ENCODE measurements at places on chromosomes 16 and 17.

GRCh38 chr16:70725912-70726828 is 40.3 kb upstream of the MTSS2 start:
- no peak for DNase-seq

GRCh38 chr16:30136971-30137605 is 14.1 kb upstream of the MAPK3 start:
- no peak for DNase-seq

- DNase-seq, result no peak
Measured at GRCh38 chr17:62670202-62670821, 42.8 kb downstream of the MRC2 start.

- DNase-seq, result no peak
Measured at GRCh38 chr17:38447502-38448085, 19.3 kb downstream of the ARHGAP23 start.

DNA sequence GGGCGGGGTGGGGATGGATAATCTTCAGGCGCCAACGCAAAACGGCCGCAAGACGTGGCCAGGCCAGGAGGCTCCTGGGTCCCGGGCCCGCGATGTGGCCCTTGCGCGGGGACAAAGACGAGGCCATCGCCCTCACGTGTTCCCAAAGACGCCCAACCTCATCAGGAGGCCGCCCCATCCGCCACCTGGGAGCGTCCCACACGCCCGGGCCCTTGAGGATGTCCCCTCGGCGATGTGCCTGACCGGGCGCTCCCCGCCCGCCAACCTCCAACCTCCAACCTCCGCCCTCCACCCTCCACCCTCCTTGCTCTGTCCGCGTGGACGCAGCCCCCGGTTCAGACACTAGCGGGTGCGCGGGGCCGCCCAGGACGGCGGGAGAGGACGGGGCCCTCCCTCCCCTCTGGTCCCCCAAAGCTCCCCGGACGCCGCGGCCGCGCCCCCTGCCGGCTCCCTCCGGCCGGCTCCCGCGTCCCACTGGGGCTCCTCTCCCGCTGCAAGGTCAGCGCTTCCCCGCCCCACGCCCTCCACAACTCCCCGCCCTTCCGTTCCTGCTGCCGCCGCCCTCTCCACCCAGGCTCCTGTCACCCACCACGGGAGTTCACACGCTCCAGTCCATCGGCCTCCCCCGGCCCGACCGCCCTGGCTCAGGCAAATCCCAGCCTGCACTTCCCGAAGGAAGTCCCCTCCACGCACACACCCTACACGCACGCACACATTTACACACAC is 250.8 kb upstream of the RPL38 start:
- no peak for DNase-seq

GRCh38 chr17:15334266-15334665 is 7.1 kb downstream of the TEKT3 start:
- no peak for DNase-seq

GRCh38 chr16:11781773-11782172 is 15.3 kb downstream of the ZC3H7A start:
- no peak for DNase-seq

- DNase-seq, result no peak
Measured at GRCh38 chr16:10200637-10201586, 18.7 kb upstream of the GRIN2A start.

DNA sequence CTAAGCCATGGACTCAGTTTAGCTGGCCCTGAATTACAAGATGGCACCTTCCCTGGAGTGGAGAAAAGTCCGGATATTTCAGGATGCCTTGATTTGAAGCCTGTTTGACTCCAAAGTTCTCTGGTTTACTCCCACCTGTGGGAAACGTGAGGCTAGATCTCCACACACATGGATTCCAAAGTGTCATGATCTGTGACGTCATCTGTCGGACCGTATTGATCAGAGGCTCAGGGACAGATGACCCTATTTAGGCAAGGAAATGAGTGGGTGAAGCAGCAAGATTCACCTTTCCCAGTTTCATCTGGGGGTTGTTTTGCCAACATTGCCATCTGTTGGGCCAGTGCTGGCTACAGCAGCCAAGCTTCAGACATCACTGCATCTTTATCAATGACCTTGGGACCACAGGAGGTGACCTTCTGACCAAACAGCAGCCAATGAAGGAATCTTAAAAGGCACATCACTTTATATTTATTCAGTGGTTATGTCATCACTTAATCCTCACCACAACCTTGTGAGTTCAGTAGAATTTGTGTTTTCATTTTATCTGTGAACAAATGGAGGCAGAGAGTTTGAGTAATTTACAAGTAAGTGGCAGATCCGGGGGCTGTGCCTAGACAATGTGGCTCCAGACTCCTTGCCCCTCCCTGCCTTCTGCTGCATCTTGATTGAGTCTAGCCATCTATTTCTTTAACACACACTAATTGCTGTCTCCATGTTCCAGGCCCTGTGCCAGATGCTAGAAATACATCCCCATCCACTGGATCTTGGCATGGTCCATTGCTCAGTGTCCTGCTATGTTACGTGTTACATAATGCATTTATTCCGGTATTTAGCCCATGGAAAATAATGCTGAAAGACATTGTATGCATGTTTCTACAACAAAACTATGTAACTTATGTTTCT is 1.5 kb upstream of the CDH13 start:
- no peak for DNase-seq

GRCh38 chr16:85941863-85942644 is 43.1 kb downstream of the IRF8 start:
- no peak for DNase-seq

- no peak for DNase-seq
Measured at GRCh38 chr16:84278968-84279367, 15.7 kb upstream of the WFDC1 start.

GRCh38 chr16:1691276-1691675 is 13.2 kb downstream of the JPT2 start:
- no peak for DNase-seq

- peak; percentile 35 for DNase-seq
Measured at GRCh38 chr16:117379-118365, 20.8 kb downstream of the NPRL3 start.

GRCh38 chr16:19755268-19755667 is 37.2 kb downstream of the IQCK start:
- DNase-seq, result no peak

DNA sequence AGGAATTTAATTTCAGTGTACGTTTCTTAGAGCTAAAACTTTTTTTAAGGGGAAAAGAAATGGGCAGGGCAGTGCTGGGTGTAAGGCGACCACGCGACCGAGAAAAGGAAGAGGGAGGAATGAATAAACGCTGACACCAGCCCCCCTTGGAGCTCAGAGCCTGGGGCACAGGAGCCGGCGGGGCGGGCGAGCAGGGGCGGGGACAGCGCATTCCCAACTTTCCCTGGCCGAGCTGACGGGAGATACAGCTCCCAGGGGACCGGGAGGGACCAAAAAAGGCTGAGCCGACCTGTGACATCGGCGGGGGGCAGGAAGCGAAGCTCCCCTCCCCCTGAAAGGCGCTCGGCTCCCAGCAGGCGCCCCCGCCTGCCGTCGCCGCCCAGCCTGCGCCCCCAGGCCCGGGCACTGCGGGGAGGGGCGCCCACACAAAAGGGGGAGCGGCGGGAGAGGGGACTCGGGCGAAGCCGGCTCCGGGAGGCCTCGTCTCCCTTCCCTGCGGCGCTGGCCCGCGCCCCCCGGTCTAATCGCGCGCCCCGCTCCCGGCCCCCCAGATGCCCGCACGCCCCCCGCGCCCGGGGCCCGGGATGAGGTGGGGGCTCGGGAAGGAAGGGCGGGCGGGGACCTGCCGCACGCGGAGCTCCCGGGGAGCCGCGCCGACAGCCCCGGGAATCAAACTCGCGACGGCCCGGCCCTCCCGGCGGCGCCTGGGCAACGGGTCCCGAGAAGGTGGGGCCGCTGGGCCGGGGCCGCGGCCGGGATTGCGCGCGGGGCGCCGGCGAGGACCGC is 622 bp downstream of the CUEDC1 start:
- no peak for DNase-seq

GRCh38 chr17:49739641-49740271 is 24.2 kb downstream of the FAM117A start:
- peak; percentile 97 for DNase-seq

GRCh38 chr17:5399767-5400166 is 19.7 kb downstream of the NUP88 start:
- DNase-seq, result no peak

GRCh38 chr17:74467221-74467951 is 952 bp downstream of the CD300A start:
- DNase-seq, result no peak

DNA sequence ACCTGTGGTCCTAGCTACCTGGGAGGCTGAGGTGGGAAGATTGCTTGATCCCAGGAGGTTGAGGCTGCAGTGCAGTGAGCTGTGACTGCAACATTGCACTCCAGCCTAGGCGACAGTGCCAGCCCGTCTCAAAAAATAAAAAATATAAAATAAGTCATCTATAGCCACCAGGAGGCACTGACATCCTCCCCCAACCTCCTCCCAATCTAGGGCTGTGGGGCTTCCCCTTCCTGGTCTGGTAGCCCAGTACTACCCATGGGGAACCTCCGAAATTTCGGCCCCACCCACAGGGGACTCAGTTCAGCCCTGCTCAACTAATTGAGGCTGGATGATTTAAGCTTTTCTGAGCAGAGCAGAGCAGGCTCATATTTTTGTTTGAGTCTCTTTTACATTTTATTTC is 3.2 kb downstream of the ZSCAN10 start:
- DNase-seq, result peak; percentile 47

- DNase-seq, result no peak
Measured at GRCh38 chr17:45427181-45427835, 5.4 kb downstream of the ARHGAP27 start.

DNA sequence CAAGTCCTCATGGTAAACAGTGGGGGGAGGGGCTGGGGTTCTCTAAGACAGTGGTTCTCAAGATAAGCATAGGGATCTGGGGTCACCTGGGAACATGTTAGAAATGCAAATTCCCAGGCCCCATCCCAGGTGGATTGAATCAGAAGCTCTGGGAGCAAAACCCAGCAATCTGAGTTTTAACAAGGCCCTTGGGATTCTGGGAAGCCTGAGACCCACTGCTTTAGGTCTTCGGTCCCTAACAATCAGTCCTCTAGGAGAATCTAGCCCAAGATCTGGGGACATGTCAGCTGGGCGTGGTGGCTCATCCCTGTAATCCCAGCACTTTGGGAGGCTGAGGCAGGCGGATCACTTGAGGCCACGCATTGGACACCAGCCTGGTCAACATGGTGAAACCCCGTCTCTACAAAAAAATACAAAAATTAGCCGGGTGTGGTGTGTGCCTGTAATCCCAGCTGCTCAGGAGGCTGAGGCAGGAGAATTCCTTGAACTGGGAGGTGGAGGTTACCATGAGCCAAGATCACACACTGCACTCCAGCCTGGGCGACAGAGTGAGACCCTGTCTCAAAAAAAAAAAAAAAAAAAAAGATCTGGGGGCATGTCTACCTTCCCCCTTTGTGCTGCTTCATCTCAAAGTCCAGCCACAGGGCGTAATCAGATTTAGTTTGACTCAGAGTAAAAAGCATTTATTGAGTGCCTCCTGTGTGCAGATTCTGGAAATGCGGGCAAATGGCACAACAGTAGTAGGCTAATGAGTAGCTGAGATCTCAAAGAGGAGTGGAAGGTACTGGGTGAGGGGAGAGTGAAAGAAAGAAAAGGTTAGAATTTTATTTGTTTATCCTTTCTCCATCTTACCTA is 8.8 kb upstream of the NR1D1 start:
- no peak for DNase-seq

DNA sequence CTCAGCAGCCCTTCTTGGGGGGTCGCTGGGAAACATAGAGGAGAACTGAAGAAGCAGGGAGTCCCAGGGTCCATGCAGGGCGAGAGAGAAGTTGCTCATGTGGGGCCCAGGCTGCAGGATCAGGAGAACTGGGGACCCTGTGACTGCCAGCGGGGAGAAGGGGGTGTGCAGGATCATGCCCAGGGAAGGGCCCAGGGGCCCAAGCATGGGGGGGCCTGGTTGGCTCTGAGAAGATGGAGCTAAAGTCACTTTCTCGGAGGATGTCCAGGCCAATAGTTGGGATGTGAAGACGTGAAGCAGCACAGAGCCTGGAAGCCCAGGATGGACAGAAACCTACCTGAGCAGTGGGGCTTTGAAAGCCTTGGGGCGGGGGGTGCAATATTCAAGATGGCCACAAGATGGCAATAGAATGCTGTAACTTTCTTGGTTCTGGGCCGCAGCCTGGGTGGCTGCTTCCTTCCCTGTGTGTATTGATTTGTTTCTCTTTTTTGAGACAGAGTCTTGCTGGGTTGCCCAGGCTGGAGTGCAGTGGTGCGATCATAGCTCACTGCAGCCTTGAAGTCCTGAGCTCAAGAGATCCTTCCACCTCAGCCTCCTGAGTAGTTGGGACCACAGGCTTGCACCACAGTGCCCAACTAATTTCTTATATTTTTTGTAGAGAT is 3.4 kb downstream of the STH start:
- peak; percentile 49 for DNase-seq

DNA sequence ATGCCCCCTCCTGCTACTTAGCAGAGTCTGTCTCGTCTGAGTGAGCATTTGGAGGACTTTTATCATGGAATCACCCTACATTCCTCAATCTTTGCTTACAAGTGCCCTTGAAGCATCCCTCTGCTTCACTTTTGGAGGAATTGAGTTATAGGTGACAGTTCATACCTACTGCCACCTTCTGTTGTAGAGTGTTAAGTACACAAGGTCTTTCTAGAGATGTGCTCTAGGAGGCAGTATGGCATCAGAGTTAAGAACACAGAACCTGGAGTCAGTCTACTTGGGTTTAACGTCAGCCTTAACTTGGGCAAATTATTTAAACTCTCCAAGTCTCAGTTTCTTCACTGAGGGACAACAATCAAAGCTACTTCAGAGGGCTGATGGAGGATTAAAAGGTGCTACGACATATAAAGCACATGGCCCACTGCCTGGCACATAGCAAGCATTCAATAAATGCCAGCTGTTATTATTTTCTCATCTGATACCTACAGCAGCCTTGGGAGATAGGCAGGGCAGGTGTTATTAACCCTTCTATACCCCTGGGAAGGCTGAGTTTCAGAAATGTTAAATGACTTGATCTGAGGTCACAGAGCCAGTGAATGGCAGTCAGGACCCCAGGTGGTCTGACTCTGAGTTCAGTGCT is 62.2 kb downstream of the UTP18 start:
- no peak for DNase-seq

DNA sequence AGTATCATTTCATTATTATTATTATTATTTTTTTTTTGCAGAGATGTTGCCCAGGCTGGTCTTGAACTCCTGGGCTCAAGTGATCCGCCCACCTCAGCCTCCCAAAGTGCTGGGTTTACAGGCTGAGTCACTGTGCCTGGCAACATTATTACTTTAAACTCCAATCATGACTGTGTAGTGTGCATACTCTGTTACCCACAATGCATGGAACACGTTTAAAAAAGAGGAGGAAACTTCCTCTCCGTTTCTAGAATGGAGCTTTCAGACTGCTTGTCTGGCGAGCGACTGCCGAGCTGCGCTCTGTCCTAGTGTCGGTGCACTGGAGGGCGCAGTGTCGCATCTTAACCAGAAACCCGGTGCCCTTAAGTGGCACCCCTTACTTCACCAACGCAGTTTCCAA is 22.1 kb upstream of the FASN start:
- DNase-seq, result no peak
